ENCODE measurements at places on chromosomes 1 and 21.

DNA sequence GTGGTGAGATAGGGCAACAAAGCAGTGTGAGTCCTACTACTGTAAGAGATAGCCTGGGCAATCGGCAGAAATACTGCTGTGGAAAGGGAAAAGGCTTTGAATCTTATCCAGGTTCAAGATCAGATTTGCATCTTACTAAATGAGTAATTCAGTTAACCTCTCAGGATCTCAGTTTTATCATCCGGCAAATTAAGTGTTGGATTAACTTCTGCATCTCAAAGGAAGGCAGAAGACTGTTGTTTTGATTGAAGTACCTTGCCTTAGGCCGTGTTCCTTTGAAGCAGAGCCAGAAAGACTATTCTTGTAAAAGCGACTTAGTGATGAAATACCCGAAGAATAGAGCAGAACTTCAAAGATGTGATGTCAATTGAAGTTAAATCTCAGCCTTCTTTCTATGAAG is 612.9 kb upstream of the USP24 start:
- DNase-seq = no peak

DNA sequence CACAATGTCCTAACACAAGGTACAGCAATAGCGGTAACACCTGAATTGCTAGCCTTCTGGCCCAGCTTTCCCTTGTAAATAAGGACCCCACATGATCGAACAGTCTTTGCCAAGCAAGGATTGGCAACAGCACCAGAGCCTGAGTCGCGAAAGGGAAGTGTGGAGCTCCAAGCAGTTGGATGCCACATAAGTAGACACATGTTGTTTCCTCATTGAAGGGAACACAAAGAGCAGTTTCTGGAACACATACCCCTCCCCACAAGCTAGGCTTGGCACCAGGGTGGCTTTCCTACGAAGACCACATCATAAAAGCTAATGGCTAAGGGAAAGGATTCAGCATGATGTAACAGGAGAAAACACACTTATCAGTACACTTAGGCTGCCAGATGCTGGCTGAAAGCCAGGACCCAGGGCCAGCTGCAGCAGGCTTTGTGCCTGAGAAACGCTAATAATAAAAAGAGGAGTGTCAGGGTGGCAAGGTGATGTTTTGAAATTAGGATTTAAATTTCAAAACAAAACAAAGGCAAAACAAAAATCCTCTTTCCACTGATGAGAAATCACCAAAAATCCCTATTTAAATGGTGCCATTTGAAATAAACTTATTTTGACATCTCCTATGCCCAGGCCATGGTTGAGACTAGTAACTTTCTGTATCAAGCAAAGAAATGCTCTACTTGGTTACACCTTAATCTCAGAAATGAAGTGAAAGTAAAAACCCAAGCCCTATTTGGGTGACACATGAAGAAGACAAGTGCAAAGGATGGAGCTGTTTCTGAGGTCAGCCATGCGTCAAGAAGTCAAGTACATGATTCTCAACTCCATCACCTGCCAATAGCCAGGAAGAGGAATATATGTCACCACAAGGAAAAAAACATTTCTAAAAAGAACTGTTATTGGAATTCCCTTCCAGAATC is 11.9 kb upstream of the CPLANE2 start:
- no peak for DNase-seq

GRCh38 chr21:45054927-45055612 is 19.3 kb upstream of the ADARB1 start:
- DNase-seq = no peak

GRCh38 chr1:1177452-1178206 is 3.9 kb downstream of the TTLL10 start:
- no peak for DNase-seq

GRCh38 chr1:91684481-91685196 is 184.0 kb downstream of the CDC7 start:
- no peak for DNase-seq

GRCh38 chr1:8866792-8867415 is 11.6 kb downstream of the ENO1 start:
- no peak for DNase-seq

- no peak for DNase-seq
Measured at GRCh38 chr1:205018381-205018780, 24.6 kb upstream of the CNTN2 start.

DNA sequence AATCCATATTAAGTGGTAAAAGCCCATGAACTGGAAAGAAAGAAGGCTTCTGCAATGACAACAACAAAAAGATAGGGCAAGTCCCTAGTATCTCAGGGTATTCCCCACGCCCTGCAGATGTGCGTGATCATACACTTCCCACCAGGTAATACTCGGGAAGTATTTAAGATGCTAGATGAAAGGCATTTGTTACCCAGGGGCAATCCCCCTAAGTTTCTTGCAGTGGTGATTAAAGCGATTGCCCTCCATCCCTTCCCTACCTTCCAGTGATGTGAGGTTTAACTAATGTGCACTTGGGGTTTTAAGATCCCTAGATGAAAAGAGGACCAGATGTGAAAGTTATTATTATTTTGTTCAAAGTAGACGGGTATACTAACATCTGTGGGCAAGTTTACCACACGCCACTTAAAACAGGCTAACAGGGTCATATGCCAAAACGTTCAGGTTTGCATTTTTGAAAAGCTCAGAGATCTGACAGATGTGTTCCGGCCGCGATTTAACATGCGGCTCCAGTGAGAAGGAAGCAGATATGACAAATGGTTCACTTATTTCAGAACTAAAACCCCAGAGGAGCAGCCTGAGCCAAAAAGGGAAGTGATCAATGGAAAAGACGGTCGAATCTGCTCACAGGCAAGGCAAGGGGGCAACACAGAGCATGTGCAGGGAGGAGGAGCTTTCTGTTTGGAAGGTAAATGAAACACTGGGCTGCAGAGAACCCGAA is 17.4 kb downstream of the TIAM1 start:
- DNase-seq = no peak
